ENCODE measurements at places on chromosomes 13 and 19.

DNA sequence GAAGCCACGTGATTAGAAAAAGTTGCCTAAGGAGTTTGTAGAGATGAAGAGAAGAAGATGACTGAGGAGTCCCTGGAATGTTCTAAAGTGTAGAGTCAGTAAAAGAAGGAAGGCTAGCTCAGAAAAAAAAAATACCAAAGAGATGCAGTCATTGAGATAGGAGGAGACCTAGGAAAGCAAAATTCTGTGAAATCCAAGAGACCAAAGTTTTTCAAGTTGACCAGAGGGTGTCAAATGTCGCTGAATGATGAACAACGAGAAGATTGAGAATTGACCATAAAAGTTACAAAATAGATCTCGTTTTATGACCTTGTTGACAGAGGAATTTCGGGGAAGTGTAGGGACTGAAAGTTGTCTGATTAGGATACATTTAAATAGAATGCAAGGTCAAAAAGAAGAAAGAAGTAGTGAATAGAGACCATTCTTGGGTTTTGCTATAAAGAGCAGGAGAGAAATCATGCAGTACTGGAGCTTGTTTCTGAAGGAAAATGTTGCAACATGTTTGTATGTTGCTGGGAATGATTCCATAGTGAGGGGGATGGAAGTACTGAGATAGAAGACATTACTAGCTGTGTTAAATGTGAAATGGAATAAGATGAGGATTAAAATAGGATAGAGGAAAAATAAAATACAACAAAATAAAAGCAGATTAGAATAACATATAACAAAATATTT lies 30.2 kb upstream of the HTR2A start:
- DNase-seq = no peak

GRCh38 chr19:5078182-5078581 lies 109.3 kb downstream of the KDM4B start:
- peak; percentile 57 for DNase-seq

DNA sequence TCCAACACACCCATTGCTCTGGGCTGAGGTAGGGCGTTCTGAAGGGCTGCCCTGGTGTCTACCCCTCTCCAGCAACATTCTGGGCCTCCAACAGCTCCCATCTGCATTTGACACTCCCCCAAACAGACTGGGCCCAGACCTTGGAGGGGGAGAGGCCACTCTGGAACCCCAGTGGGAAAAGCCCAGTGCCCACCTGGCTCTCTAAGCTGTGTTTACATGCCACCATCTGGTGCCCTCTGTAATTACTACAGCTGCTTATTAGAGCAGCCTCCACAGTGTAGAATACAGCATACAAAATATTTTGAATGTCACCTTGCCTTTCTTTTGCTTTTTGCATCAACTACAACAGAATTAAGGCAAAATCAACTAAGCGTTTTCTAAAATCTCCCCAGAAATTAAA lies 35.8 kb upstream of the TM9SF2 start:
- DNase-seq = no peak

DNA sequence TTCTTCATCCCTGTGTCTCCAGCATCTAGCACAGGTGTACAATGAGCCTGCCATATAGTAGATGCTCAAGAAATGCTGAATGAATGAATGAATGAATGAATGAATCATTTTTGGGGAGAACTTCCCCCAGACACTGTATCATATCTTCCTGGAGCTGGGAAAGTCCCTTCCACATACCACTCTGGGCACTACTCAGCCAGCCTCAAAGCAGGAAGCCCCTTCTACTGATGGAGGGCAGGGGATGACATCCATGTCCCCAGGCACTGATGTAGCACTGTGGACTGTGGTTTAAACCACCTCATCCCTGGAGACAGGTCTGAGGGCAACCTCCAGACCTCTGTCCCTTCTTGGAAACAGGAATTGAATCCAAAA lies 4.8 kb downstream of the GNA15 start:
- no peak for DNase-seq

DNA sequence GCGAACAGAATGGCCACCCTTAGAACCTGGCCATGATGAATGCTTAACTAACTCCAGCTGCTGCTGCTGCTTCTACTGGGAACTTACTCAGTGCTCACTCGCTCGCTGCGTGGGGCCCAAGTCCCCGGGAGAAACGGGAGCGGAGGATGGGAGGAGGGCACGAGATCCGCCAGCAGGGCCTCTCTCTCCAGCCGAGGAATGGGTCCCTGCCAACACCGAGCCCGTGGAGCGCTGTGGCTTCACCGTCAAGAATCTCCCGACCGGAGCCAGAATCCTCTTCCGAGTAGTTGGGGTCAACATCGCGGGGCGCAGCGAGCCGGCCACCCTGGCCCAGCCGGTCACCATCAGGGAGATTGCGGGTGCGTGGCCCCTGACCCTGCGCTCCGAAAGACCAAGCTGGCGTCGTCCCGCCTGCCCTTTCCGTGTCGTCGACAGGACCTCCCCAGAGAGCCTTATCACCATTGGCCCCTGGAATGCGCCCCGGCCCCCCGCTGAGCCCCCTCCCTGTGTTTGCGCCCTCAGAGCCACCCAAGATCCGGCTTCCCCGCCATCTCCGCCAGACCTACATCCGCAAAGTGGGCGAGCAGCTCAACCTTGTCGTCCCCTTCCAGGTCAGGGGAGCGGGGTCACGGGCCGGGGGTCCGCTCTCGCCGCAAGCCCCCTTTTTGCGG lies 17.8 kb upstream of the EMC10 start:
- no peak for DNase-seq

DNA sequence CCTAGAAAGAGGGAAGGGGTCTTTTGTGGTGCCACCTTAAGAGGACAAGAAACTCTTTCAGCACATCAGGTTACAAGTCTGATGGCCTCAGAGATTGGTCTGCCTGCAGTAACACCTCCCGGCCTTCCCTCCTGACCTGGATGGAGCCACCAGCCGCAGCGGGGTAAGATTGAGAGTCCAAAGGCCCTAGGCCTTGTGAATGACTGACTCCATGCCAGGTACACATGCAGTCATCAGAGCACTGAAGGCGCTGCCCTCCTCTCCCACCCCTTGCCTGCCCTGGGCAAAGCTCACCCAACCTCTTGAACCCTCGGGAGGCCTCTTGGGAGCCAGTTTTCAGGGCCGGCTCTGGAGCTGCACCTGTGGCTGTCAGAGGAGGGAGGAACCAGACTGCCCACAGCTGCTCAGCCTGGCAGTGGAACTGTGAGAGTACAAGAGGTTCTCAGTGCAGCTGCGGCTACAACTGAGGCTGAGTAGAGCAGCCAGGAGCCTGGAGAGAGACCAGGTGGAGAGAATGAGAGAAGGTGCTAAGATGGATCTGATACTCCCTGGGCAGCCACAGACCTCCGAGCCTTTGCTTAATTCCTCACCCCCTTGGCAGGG lies 23.8 kb upstream of the C13orf42 start:
- DNase-seq = no peak

DNA sequence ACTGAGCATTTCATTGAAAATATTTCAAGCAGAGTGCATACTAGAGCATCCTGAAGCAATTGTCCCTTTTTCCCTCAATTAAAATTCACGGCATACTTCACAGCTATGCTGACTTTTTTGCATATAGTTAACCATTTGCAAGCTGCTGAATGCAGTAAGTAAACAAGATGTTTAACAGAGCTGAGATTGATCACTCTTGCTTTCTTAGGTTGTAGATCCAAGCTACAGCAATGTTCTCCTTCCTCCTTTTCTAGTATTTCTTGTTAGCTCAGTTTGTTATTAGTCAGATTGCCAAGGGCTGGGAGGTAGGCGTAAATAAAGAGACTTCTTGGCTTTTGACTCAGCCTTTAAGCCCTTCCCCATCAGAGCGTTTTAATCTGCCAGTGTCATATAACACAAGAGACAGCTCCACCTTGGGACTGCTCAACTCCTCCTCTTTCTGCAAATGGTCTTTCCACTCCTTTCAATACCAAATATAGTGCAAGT lies at the start of gene SLITRK6:
SLITRK6 (minus strand) TSS at position 323 of the 486 bp plus-strand sequence. CDS start 2,911 bp downstream, outside the sequence.
- no peak for DNase-seq

DNA sequence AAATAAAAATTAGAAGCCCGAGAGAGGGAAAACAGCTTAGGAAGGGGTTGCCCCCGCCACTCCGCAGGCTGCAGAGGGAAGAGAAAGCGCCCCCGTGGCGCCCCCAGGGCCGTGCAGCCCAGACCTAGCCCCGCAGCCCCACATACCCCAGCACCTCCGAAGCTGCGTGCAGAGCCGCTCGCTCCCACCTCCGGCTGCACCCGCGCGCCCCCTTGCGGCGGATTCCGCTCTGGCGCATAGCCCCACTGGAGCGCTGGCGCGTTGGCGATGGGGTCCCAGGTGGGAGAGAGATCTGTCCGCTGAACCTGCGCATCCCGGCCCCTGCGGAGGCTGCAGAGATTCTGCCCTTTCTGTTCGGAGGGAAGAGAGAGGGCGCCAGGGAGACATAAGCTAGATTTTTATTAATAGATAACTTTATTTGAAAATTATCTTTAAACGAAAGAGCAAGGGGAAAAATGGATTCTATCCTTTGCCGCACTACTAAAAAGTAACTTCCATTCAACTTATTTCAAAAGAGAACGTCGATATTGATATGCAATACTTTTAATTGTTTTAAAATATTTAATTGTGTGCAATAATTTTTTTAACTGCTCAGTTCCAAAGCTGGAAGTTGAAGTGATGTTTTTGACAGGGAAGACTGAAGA lies 11.7 kb upstream of the CLN5 start:
- DNase-seq = peak; percentile 71

All from dorsolateral prefrontal cortex (tissue), 122 donors.